ENCODE measurements at places on chromosomes 12 and 14.

- DNase-seq: peak; percentile 7
These were observed 100.1 kb downstream of the PAH start for GRCh38 chr12:102816816-102817434.

DNA sequence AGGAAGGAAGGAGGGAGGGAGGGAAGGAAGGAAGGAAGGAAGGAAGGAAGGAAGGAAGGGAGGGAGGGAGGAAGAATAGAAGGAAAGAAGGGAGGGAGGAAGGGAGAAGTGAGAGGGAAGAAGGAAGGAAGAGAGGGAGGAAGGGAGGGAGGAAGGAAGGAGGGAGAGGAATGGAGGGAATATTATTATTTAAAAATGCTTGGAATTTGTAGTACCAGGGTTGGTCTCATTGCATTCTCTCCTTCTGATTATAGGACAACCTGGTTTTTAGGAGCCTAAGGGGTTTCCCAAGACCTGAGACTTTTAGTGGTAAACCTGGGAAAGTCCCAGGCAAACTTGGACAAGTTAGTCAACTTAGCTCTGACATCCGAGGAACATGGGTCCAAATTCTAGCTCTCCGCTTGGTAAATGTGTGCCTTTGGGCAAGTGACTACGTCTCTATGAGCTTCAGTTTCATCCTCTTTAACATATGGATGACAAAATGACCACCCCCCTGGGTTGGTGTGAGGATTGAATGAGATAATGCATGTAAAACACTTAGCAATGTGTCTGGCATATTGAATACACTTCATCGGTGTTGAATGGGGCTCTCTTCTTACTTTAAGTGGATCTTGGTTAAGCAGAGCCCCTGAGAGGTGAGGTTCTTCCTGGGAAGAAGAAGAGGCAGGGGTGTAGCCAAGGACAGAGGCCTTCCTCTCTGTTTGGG, 690.7 kb upstream of the TBX3 start:
- no peak for DNase-seq

DNA sequence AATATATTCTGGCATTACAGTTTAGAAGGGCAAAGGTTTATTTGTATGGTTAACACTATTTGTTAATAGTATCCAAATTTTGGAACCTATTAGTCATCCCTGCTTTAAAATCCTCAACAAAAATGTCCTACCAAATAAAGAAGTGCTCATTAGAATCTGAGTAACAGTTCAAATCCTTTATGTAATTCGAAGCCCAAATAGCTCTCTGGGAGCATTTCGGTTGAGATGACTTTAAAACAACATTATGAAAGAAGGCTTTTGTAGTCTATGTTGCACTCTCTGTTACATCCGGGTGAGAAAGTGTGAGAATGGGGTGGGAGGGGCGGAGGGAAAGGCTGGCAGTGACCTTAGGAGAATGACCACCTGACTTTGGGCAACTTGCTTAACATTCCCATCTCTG, 59.7 kb downstream of the SLC38A1 start:
- no peak for DNase-seq

DNA sequence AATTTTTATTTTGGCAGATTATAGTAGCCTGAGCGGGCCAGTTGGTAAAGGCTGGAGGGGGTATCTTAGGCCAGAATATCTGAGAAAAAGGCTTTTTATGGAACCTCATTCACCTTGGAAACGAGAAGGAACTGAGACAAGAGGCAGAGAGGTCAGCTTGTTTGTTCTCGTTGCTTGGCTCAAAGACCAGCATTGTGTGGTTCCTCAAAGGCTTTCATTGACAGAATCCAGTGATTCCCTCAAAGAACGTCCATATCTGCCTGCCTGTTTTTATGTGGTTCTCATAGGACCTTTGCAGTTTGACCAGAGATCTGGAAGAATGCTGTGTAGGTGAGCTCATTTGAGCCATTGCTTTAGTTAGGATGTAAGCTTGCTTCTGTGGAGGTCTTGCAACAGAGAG, 117.3 kb downstream of the CFAP54 start:
- no peak for DNase-seq

DNA sequence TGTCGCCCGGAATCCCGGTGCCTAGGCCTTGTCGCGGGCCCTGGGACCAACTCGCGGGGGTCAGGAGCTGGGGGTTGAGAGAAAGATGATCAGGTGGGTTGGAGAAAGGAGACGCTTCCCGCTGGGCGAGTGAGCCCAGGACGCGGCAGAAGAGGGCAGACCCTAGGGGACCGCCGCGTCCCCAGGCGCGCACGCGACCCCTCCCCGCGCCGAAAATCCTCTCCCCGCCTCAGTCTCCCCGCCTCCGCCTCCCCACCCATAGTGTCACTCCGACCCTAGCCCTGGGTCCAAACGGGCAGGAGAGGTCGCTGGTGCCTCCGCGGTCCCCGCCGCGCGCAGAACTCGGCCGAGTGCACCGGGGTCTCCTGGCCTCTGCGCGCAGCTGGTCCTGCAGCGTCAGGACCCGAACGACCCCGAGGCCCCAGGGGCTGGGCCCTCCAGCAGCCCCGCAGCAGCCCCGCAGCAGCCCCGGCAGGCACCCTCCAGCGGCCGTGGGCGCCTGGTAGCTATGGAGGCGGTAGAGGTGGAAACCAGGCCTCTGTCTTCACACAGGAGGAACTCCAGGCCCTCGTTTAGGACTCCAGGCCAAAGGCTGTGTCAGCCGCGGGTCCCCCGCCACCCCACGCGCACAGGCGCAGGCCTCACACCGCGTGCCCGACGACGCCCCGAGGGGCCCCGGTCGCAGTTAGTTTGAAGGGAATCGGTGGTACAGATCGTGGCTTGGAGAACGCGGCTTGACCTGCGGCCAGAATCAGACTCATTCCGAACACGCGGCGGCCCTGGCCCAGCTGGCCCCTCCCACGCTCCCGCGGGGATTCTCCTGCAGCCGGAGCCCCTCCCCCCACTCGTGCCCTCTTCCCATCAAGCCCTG, 60.1 kb upstream of the EIF5 start:
- DNase-seq: no peak

- no peak for DNase-seq
These were observed 773.1 kb upstream of the TBX3 start for GRCh38 chr12:115456946-115457689.

DNA sequence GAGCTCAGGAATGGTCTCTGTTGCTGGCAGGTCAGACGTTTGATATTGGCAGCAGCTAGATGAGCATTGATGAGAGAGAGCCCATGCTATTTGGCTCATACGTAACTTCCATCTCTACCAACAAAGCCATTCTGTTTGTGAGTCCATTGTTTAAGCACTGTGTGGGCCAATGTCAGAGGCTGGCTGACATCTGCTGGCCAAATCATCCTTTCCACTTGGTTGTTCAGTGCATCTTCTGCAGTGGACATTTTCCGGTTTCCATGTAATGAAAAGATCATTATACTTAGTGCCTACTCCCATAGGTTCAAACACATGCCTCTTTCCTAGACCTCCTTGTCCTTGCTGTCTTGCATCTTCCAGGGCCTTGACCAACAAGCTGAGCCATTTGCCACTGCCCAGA, 59.2 kb downstream of the IFT81 start:
- DNase-seq: no peak

DNA sequence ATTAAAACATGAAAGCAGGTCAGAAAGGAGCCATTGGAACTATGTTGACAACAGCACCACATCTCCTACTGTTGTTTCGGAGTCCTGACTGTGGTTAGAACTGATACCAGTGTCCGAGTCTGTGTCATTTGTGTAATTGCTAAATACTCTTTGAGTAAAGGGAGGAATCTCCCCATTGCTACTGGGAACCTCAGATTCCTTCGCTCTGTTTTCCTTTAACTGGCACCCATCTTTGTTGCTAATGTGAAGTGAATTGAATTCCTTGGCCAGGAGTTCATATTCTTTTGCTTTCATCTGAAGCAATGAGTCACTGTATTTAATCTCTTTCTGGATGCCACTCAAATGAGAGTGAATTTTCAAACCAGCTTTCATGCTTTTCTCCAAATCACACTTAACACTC, 31.5 kb downstream of the RASSF9 start:
- DNase-seq: no peak

- DNase-seq: no peak
These were observed 34.8 kb downstream of the AICDA start for GRCh38 chr12:8577879-8578278.

- no peak for DNase-seq
These were observed 694 bp upstream of the DIABLO start for GRCh38 chr12:122226366-122227125.

DNA sequence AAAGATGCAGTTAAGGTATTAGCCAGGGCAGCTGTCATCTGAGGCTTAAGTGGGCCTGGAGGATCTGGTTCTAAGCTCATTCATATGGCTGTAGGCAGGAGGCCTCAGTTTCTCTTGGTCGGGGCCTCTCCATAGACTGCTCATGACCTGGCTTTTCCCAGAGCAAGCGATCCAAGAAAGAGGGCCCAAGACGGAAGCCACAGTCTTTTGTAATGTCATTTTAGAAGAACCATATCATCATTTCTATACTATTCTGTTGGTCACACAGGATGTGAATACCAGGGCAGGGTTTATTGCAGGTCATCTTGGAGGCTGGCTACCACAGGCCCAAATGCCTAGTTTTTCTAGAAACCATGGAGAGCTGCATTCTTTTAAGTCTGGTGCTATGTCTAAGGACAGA, 47.7 kb downstream of the GNG2 start:
- peak; percentile 13 for DNase-seq

- DNase-seq: no peak
These were observed at the start of gene SMIM41 for GRCh38 chr12:52079576-52080402. TSS of gene SMIM41 (plus strand) at chr12:52079704. CDS start at chr12:52079780, 76 bp downstream.

DNA sequence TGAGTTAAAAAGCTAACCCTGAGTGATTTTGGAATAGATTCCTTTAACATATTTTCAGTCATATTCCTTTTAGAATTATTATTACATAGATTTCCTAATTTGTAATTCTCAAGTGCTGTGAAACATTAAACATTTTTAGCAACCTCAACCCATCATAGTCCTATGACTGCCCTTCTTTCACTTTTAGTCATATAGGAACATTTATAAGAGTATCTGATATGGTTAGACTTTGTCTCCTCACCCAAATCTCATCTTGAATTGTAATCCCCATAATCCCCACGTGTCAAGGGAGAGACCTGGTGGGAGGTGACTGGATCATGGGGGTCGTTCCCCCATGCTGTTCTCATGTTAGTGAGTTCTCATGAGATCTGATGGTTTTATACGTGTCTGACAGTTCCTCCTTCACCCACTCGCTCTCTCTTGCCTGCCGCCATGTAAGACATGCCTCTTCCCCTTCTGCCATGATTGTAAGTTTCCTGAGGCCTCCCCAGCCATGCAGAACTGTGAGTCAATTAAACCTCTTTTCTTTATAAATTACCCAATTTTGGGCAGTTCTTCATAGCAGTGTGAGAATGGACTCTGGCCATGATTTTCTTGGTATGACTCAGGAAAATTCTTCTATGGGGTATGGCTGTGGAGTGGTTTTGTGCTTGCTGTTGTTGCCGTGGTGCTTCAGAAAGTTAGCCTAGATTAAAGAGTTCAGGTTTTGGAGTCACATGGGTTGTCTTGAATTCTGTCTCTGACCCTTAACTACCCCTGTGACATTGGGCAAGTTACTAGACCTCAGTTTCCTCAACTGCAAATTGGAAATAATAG, 83.9 kb downstream of the FUT8 start:
- peak; percentile 27 for DNase-seq

- DNase-seq: no peak
These were observed 34.7 kb upstream of the CDKN3 start for GRCh38 chr14:54362089-54362504.

- DNase-seq: no peak
These were observed 11.7 kb upstream of the CCDC177 start for GRCh38 chr14:69586404-69586803.

- peak; percentile 23 for DNase-seq
These were observed at the start of gene KIF26A for GRCh38 chr14:104138098-104138717. TSS of gene KIF26A (plus strand) at chr14:104138587. CDS start at chr14:104138723, 136 bp downstream.

- DNase-seq: no peak
These were observed 2.2 kb downstream of the NRIP2 start for GRCh38 chr12:2832550-2833127.

DNA sequence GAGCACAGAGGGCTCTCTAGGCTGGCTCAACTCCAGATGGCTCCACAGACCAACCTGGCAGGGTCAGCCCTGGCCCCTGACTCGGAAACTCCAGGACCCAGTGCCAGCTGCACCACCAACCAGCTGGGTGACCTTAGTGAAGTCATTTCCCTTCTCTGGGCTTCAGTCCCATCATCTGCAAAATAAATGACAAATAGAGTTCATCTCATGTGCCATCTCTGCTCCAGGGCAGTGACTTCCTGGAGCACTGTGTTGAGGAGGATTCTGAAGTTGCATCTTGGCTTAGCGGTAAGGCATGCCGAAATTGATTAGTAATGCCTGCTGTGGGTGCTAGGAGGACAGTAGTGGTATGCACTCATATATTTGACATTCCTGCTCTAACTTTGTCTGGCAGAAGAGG, 31.5 kb downstream of the DTX1 start:
- DNase-seq: no peak

- DNase-seq: no peak
These were observed 37.2 kb upstream of the GPR132 start for GRCh38 chr14:105102361-105102870.

GRCh38 chr12:1872001-1872400, 46.5 kb downstream of the CACNA2D4 start:
- no peak for DNase-seq

DNA sequence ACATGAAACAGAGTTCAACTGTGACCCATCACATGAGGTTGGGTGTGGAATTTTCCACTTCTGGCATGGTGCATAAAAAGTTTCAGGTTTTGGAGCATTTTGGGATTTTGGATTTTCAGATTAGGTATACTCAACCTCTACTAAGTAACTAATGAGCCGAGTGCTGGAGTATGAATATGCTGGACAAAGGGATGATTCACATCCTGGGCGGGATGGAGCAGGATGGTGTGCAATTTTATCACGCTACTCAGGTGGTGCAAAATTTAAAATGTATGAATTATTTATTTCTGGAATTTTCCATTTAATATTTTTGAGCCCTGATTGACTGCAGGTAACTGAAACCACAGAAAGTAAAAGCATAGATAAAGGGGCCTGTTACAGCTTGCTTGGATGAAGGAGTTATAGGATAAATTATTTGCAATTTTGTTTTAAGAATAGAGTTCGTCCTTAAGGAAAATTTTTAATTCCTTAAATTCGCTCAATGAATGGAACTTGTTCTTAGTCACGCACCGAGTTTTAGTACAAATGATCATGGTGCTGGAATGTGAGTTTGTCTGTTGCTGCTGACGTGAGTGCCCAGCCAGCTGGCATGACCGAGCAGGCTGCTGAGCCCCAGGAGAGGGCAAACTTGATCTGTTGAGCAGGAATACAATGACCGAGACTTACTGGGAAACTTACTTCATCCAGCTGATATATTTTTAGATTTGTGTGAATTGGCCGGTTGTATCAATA, 176.3 kb downstream of the ESR2 start:
- DNase-seq: no peak

DNA sequence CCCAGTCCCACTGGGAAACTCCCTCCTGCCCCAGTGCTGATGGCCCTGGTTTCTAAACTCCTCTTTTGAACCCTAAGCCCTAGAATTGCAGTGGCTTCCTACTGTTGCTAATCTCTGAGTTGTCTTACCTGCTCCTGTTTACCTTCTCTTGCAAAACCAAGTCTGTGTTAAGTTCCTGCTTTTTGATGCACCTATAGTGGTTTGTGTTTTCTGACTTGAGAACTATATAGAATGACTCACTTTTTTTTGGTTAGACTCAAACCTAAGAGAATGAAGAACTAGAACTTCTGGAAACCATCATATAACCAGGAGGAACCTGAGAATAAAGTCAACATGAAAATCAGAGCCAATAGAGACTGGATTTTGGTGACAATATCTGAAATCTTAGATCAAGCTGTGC, 5.5 kb upstream of the GAS2L3 start:
- no peak for DNase-seq

Data from activated CD4-positive, alpha-beta T cell treated with anti-CD3 and anti-CD28 coated beads, Interleukin-2, Interleukin-6, amounts not matched to agents 100 ng/mL and 50 ng/mL, durations not matched to agents 16 hours and 8 hours (primary cell).